Activated T-cell treated with anti-CD3 and anti-CD28 coated beads for 4 hours (primary cell): ENCODE measurements at places on chromosomes 5 and 9.

DNA sequence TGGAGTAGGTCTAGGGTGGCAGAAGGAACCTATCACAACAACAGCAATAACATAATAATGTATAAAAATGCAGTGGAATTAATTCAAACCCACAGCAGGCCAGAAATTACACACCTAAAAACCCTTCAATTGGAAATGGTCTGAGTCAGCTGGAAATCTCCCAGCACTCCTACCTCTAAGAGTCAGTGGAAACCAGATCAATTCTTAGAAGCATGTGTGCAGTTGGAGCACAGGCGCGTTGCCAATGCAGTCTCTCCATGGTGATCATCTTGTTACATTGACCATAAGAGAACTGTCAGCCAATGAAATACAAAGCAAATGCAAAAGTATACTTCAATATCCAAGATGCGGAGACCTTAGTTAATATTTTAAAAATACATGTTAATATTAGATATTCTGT lies 15.1 kb upstream of the CSNK1G3 start:
- no peak for DNase-seq

GRCh38 chr9:126112135-126112720 lies 214.4 kb upstream of the MVB12B start:
- no peak for DNase-seq

GRCh38 chr5:87278590-87279100 lies 11.0 kb downstream of the RASA1 start:
- DNase-seq = no peak

- no peak for DNase-seq
Measured at GRCh38 chr9:132000659-132001058, 79.0 kb downstream of the MED27 start.

GRCh38 chr5:172911628-172911880 lies 47.7 kb upstream of the RPL26L1 start:
- DNase-seq = no peak

- no peak for DNase-seq
Measured at GRCh38 chr5:31730139-31730538, 91.2 kb downstream of the PDZD2 start.

DNA sequence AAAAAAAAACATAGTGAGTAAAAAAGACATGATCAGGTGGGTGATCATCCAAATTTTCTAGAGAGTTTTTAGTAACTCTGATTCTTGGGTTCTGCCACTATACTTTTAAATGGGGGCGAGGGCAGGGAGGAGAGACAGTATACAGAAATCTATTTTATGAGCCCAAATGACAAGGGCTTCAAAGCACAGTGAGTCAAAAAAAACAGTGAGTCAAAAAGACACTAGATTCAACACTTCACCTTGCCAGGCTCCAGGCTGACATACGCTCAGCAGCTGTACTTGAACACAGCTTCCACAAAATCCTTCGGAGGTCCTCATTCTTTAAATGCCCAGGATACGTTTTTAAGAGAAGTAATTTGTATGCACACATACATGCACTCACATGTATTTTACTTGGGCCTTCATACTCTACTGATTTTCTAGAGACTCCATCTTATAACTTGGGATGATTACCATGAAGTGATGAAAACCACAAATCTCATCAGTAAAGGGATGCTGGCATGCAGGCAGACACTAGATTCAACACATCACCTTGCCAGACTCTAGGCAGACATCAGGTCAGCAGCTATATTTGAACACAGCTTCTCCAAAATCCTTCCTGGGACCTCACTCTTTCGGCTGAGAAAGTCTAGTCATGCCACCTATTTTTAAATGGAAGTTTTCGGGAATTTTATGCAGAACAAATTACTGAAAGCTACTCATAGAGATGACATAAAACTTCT lies 28.8 kb downstream of the NR3C1 start:
- no peak for DNase-seq

DNA sequence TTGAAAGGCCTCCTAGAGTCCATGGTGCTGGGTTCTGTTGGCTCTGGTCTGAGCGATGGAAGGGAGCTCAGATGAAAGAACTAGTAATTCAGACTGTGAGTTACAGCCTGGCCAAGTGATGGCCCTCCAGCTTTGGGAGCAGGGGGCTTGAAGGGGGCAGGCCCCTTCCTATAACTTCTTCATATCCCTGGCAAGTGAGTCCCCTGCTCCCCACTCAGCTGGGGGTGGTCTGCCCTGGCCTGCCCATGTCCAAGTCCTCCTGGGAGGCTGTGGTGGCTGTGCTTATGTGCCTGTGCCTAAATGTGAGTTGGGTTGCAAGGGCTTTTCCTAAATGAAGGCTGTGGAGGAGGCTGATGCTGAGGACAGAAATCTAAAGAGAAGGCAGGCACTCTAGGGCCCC lies 80.1 kb downstream of the MACROH2A1 start:
- no peak for DNase-seq

DNA sequence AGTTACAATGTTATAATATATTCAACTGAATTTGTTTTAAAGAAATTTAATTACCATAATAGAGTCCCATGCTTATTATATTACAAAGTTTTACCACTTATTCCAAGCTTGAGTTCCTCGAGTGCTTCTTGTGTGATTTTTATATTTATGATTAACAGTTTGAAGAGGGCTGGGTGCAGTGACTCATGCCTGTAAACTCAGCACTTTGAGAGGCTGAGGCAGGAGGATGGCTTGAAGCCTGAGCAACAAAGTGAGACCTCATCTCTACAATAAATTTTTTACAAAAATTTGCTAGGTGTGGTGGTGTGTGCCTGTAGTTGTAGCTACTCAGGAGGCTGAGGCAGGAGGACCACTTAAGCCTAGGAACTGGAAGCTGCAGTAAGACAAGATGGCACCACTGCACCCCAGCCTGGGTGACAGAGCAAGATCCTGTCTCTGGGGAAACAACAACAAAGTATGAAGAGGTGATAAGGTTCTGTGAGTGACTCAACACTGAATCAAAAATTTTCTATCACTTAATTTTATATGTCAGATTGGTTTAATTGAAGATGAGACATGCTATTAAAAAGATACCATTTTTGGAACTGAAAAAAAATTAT lies 9.2 kb downstream of the POC5 start:
- DNase-seq = no peak

DNA sequence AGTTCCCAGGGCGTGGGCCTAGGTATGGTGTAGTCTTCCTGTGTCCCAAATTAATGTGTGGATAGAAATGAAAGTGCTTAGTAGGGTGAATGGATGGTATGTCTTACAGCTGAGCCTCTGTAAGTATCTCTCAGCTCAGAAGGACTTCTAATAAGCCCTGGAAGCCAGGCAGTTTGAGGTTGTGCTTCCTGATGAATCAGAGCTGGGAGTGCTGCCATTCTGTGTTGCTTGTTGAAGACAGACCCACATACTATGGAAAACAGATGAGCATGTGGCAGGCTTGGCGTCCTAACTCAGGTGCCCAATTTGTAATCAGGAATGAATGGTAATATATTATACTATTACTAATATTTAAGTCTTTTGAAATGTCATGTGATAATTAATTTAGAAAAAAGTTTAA lies 69.8 kb downstream of the CMYA5 start:
- no peak for DNase-seq

GRCh38 chr9:12737871-12738270 lies 36.9 kb upstream of the LURAP1L start:
- DNase-seq = no peak

DNA sequence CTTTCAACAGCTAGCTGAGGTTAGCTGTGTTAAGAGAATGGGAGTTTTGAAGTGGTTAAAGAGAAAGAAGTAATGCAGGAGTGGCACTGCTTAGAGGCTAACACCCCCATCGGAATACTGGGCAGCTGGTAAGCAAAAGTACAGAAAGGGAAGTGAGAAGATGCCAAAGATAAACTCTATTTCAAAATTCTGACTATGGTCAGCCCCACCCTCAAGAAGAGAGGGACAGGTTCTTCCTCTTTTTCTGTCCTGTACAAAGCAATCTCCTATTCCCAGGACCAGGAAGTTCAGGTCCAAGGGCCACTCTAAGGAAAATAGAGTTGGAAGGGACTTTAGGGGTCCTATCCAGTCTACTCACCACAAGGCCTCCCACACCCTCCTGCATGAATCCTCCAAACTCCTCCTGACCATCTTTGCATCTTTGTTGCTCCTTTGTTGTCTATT lies 45.9 kb upstream of the JAK2 start:
- no peak for DNase-seq

GRCh38 chr9:73451003-73451402 lies 299.3 kb downstream of the ANXA1 start:
- no peak for DNase-seq

DNA sequence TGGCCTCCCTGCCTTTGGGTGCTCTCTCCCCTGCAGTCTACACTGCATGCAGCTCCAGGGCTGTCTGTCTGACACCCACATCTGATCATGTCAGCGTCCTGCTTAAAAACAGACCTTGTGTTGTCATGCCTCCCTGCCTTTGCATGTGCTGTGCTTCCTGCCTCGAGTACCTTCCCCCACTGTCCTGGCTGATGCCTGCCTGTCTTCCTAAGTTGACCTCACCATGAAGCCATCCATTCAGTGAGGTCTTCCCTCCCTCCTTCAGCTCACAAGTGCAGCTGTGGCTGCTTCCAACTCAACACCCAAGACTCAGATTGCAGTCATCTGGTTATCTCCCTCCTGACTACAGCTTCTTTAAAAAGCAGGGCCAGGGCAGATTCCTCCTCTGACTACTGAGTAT lies 5.5 kb downstream of the ANGPTL2 start:
- no peak for DNase-seq
